Hepatic stellate cell (primary cell): ENCODE measurements at places on chromosomes 6 and 20.
A peak's percentile ranks its signal among the peaks of the same experiment; 100 is the strongest.

GRCh38 chr6:135810486-135810885 lies 41.0 kb upstream of the PDE7B start:
- DNase-seq, result no peak

- DNase-seq, result no peak
Observed at GRCh38 chr20:58303547-58303946, 6.0 kb upstream of the RAB22A start.

DNA sequence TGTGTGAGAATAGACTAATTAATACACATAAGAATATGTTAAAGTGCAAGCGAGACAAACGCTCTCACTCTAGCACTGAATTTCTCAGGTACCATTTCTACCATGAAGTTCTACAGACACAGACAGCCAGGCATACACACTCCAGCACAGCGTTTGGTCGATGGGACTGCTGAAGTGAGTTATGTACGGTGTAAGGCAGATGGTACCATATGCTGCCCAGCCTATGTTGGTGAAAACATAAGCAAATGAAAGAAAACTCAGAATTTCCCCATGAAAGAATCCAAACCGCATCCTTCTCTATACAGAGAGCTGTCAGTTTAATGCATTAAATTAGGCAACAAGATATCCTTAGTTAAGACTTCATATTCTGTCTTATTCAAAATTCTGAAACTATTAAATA lies 34.9 kb downstream of the AGPAT4 start:
- DNase-seq, result no peak

GRCh38 chr6:20802596-20802995 lies 268.3 kb downstream of the CDKAL1 start:
- DNase-seq, result no peak

DNA sequence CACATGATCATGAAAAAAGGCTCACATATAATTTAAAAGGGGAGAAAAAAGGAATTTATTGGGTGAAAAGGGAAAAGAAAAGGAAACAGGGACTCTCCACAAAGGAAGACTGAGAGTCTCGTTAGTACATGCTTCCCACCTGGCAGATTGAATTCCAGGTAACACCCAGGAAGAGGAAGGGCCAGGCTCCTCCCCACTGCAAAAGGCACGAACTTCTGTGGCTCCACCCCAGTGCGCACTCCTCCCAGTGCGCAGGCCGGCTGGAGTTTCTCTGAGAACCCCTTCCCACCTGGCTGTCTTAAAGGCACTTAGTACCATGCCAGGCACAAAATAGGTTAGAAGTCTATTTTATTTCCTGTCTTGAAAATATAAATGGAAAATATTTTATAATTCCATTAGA lies 129.8 kb downstream of the COL12A1 start:
- DNase-seq, result no peak

DNA sequence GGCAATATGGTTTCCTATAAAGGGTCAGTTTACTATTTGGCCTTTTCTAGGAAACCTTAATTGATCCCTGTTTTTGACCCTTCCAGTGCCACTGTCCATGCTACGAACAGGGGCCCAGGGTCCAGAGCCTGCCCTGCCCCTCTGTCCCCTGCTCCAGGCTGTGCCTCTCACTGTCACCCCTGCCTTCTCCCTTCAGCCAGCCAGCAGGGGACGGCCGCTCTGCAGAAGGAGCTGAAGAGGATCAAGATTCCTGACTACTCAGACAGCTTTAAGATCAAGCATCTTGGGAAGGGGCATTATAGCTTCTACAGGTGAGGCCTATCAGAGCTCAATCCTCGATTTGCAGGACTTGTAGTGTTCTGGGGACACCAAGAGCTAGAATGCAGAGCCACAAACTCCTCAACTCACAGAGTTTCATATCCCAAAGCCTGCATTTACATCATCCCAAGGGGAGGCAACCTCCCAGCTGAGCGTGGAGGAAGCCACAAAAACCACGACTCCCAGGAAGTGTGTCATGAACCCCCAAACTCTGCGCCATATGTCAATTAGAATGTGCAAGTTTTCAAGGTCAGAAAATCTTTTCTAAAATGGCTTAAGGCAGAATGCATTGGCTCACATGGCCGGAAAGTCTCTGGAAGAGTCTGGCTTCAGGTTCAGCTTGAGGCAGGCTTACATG lies 3.6 kb downstream of the BPI start:
- DNase-seq, result peak; percentile 23

DNA sequence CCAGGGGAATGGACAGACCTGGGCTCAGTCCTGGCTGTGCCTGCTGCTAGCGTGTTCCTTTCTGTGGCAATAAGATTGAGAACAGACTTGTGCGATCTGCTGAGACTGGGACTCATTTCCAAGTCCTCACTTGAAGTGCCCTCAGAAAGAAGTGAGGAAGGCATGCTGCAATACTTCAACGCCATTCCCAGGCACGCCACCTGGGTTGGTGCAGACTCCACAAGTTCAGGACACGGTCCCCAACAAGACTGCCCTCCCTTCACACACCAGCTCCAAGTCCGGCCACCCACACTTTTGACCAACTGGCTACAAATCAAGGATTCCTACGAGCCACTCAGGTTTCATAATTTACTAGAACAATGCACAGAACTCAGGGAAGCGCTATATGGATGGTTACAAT lies 391.8 kb upstream of the SULF2 start:
- DNase-seq, result no peak

- DNase-seq, result no peak
Observed at GRCh38 chr6:130466748-130467061, 100.9 kb downstream of the TMEM200A start.

- DNase-seq, result no peak
Observed at GRCh38 chr6:135088818-135089809, 34.5 kb upstream of the HBS1L start.

DNA sequence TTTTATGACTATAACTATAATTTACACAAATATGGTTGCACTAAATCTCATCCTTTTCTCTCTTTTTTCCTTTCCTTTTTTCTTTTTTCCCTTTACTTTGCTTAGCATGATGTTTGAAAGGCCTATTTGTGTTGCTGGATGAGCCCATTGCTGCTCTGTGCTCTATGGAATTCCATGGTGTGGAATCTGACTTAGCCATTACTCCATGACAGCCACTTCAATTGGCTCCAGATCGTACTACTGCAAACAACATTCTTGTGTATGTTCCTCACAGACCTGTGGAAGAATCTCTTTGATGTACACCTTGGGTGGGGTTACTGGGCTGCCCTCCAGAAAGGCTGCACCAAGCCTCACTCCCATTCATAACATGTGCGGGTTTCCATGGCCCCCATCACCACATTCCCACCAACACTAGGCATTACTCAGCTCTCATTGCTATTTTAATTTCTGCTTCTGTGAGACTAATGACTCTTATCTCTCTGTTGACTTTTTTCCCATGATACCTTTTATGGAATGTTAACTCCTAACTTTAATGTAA lies 979.0 kb downstream of the KIF16B start:
- no peak for DNase-seq

DNA sequence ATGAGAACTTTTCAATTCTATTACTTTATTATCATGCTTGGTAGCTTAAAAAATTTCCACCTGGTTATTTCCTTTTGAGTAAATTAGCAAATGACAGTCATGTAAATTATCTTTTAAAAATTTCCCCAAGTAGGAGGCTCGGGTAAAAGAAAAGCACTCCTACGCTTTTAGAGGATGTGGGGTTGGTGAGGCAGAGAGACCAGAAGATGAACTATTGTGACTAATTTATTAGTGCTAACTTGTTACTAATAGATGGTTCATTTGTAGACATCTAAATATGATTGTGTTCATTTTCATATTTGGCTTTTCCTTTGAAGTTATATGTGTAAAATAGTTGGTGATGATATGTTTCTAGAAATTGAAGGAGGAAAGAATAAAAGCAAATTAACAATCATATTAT lies 27.0 kb downstream of the ZNF292 start:
- no peak for DNase-seq

DNA sequence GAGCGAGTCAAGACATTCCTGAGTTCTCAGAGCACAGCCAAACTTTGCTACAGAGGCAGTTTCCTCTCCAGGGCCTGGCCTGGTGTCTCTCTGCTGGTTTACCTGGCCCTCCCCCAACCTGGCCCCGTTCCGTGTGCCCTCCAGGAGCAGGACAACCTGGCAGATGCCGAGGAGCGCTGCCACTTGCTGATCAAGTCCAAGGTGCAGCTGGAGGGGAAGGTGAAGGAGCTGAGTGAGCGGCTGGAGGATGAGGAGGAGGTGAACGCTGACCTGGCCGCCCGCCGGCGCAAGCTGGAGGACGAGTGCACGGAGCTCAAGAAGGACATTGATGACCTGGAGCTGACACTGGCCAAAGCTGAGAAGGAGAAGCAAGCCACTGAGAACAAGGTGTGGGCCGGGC lies 39.5 kb downstream of the MYH7B start:
- DNase-seq, result no peak

- DNase-seq, result no peak
Observed at GRCh38 chr6:116030770-116031169, 29.9 kb downstream of the FRK start.

DNA sequence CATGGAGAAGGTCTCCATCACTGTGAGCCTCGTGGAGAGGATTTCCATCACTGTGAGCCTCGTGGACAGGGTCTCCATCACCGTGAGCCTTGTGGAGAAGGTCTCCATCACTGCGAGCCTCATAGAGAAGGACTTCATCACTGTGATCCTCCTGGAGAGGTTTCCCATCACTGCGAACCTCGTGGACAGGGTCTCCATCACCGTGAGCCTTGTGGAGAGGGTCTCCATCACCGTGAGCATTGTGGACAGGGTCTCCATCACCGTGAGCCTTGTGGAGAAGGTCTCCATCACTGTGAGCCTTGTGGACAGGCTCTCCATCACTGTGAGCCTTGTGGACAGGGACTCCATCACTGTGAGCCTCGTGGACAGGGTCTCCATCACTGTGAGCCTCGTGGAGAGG lies 140.4 kb downstream of the ERMARD start:
- no peak for DNase-seq

- no peak for DNase-seq
Observed at GRCh38 chr6:136225496-136225895, 24.6 kb downstream of the MTFR2 start.

GRCh38 chr20:39381595-39381994 lies 419.5 kb downstream of the DHX35 start:
- DNase-seq, result no peak

DNA sequence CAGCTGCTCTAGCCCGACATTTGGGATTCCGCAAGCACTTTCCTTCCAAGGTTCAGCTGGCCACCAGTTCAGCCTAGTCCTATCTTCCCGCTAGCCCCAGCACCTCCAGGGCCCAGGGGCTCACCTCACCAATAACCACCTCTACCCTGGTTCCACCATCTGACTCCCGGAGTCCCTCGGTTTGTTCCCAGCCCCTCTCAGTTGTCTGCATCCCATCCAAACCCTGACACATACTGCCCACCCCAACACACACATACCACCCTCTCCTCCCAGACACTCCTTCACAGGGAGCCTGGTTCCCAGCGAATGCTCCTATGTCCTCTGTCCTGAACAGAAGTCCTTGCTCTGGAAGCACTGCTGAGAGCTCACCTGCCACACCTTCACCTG lies 418 bp downstream of the TNXB start:
- no peak for DNase-seq

DNA sequence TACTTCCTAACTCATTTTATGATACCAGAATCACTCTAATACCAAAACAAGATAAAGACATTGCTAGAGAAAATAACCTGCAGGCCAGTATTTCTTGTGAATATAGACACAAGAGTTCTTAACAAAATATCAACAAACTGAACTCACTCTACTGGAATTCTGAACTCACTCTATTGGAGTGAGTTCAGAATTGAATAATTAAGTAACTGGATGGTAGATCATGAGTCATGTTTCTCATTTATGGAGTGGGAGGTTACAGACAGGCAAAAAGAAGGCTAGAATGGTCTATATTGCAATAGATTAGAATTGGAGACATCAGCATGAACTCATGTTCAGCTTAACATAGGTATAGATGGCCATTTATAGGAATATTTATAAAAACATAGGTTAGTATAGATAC lies 26.6 kb upstream of the C6orf58 start:
- DNase-seq, result peak; percentile 11

DNA sequence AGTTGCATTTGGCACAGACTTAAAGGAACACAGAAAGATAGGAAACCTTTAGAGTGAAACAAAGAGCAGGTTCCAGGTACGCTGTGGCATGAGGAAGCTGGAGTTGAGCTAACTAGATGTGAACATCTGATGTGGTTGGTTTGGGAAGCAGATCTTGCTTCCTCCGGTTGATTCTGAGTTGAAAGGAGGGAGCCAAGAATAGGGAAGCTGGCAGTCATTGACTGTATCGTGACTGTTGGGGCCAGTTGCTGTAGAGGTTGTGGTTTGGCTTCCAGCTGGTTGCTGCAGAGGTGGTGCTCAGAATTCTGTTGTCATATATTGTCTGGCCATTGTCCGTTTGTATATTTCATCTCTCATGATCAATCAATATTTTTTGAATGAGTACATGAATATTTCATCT lies 325.9 kb downstream of the PLCB1 start:
- no peak for DNase-seq

GRCh38 chr6:106181664-106182418 lies 95.7 kb downstream of the PRDM1 start:
- peak; percentile 51 for DNase-seq

DNA sequence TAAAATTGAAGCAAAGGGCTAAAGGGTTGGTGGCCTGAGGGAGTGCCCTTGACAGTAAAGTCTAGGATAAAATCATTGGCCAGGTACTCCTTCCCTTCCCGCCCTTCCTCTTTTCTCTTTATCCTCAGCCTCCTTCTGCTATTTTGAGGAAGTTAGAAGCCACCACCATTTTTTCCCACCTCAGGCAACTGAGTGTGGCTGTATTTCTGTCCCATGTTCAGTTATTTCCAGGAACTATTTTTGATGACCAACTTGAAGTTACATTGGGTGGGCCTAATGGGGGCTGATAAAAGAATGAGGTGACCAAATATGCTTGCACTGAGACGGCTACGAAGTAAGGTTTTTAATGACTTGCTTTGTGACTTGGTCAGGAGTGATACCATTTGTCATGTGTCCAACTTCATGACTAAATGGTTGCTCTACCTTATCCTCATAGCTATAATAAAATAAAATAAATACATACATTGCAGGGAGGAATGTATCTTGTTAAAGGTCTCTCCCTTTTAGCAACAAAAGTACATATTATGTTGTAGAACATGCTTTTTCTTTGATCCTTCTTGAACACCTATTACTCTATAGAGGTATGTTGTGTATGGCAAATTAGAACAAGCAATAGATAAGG lies 12.0 kb downstream of the PTPN1 start:
- no peak for DNase-seq

- no peak for DNase-seq
Observed at GRCh38 chr6:113115196-113115595, 741.9 kb upstream of the MARCKS start.

- DNase-seq, result no peak
Observed at GRCh38 chr6:88872962-88873361, 90.5 kb downstream of the RNGTT start.

- peak; percentile 31 for DNase-seq
Observed at GRCh38 chr6:99334526-99335127, 14.8 kb downstream of the FAXC start.
